Stimulated activated naive B cell treated with anti-CD40 and anti-IgM and Interleukin-4, amounts not matched to agents 10 μg/mL and 1 μg/mL and 100 μg/mL, for 72 hours (primary cell): ENCODE measurements at places on chromosomes 7 and 10.

GRCh38 chr7:142796001-142796500 lies 25.3 kb downstream of the PRSS2 start:
- DNase-seq = no peak

- DNase-seq = no peak
Measured at GRCh38 chr10:62234077-62234605, 34.5 kb downstream of the RTKN2 start.

GRCh38 chr10:71697938-71698709 lies 21.5 kb downstream of the C10orf105 start:
- no peak for DNase-seq

DNA sequence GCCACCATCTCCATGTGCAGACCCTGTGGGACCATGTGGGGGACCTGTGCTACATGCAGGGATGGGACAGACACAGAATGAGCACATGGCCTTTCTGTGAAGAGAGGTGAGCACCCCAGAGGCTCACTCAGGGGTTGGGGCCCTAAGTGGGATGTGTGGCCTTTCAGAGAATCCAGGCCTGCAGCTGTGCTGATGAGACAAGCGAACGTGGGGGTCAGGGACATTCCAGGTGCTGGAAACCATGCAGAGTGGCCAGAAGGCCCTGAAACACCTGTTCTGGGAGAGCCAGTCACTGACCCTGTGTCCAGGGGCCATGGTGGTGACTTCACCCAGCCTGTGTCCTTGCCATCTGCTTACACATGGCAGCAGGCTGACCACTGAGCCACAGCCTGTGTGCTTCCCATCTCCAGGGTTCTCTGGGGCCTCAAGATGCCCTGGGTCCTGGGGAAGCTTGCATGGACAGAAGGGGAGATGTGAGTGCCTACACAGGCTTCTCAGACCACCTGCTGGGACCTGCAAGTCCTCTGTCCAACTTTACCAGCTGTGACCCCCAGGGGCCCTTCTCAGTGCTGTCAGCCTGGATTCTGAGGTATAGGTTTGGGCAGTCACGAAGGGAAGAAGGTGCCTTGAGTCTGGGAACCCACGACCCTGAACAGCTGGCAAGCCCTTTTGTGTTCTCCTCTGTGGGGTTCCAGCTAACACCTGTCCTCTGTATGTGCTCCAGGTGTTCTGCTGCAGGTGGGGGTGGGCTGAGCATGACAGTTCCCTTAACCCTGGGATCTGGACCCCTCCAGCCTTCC lies 17.6 kb downstream of the RAMP3 start:
- no peak for DNase-seq

DNA sequence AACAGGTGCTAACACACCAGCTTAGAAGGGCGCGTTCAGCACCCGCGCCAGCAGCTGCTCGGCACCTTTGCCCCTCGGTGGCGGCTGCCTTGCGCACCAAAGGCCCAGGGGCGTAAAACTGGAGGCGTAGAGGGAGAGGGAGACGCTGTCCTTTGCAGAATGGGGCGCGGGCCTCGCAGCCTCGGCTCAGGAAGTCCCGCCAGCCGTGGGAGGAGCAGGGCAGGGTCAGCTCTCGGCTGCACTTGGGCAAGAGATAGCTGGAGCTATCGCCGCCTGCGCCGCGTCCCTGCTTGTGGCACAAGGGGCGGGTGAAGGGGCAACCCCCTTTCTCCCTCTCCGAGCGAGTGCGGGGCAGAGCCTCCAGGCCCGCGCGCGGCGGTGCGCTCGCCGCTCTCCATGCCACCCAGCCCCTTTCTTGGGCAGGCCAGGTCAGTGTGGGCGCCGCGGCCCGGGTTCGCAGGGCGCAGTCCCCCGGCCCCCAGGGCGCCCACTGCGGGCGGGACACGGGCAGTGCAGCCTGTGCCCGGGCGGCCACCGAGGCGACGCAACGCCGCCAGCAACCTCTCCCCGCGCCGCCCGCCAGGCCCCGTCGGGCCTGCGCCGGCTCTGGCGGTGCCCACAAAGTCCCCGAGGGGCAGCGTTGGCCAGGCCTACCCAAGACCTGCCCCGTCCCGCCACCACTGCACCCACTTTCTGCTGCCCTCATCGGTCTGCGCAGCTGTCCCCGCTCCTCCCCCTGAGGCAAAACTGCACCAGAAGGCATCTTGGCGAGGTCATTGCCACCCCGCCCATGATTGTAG lies 4.1 kb downstream of the NEUROD6 start:
- no peak for DNase-seq

GRCh38 chr7:142091961-142092360 lies 19.6 kb upstream of the MGAM2 start:
- no peak for DNase-seq

DNA sequence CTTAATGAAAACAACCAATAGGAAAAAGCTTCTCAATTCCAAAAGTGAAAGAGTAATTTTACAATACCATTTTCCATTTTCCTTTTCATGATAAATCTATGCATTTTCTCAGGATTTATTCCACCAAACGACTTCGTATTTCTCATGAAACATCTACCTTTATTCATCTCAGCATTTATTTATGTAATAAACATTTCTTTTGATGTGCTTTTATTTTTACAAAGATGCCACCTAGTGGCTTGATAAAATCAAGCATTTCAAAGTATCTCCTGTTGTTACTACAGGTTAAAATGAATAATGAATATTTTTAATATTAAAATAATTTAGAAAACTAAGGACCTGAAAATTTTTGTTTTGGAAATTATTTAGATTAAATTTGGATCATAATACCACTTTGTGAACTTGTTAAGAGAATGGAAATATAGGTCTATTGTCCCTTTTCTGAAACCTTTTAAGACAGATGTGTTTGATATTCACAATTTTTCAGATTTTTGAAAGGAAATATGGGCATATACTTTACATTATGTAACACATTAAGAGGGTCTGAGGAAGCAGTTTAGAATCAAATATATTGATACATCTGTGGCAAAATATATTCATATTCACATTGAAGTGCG lies 2.7 kb upstream of the IQUB start:
- DNase-seq = no peak

DNA sequence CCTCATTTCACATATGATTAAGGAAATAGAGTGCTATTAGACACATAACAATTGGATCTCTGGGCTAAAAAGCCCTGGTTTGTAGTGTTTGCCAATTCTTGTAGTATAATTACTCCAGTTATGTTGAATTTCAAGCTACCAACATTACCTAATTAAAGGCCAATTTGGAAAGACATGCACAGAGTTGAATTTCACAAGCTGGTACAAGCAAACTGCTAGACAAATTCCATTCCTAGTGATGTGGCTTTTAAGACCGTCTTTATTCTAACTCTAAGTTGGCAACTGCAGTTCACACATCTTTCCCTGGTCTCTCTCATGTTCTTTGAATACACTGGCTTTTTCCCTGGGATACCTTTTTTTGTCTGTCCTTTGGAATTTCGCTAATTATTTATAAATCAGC lies 384.1 kb upstream of the CNTNAP2 start:
- no peak for DNase-seq

DNA sequence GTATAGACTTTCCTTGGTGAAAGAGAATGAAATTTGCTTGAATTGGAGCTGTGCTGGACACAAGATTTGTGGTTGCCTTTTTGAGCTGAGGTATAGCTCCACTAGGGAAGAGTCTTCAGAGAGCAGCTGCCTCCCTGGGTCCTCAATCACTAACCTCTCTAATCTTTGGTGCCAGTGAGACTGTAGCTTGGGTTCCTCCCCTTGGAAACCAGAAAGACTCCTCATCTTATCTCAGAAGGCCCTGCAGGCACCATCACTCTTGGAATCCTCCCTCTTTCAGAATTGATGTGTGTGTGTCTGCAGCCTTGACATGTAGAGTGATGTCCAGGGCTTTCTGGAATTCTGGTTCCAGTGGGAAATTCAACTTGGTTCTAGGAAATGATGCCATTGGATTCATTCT lies 426.5 kb downstream of the RPS24 start:
- no peak for DNase-seq

DNA sequence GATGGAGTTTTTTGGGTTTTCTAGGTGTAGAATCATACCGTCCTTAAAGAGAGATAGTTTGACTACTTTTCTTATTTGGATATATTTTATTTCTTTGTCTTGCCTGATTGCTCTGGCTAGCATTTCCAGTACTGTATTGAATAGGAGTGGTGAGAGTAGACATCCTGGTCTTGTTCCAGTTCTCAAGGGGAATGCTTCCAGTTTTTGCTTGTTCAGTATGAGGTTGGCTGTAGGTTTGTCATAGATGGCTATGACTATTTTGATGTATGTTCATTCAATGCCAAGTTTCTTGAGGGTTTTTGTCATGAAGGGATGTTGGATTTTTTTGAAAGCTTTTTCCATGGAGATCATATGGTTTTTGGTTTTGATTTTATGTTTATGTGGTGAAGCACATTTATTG lies 676.9 kb downstream of the SUGCT start:
- no peak for DNase-seq

GRCh38 chr10:120949609-120950031 lies 98.5 kb downstream of the WDR11 start:
- DNase-seq = no peak

- no peak for DNase-seq
Measured at GRCh38 chr10:90872648-90873020, 860 bp downstream of the RPP30 start.

DNA sequence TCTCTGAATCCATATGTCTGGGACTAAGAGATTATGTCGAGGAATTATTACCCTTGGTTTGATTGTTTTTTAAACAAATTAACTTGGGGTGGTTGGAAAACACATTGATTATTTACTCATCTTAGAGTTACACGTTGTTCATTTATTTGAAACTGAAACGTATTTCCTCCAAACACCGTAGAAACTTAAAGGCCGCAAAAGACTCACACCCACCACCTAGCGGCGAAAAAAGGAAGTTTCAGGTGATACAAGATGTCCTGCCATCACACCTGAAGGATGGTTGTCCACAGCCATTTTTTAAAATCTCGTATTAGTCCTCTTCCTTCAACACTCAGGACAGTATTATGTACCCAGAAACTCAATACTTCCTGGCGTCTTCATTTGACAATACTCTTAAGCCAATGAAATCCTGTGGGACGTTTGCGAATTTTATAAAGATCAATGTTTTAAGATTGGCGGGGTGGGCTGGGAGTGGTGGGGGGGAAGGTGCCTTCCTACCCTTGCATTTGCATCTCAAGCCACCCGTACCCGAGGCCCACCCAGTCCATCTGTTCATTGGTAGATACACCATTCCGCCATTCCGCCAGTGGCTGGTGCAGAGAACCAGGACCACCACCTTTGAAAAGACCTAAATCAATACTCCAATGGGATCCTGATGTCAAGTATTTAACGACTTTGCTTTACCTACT lies 1.4 kb upstream of the LCOR start:
- DNase-seq = peak; percentile 75

GRCh38 chr10:86699541-86699940 lies 31.2 kb downstream of the LDB3 start:
- DNase-seq = no peak

GRCh38 chr10:48603421-48604038 lies 1.3 kb downstream of the ARHGAP22 start:
- no peak for DNase-seq

- no peak for DNase-seq
Measured at GRCh38 chr10:21488246-21488956, 37.1 kb downstream of the SKIDA1 start.

DNA sequence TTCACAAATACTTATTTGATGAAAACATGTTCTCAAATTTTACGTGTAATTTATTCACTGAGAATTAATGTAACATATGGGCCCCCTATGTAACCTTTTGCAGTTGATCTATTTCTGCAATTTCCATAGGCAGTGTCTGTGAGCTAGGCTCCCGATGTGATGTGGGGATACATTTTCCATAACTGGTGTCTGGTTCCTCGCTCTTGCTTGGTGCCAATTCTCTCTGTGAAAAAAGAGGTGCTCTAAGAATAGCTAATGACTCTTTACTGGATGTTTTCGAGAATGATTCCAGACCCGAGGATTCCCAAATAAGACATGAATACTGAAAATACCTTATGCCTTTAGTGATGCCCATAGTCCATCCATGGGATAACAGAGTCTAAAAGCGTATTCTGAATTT lies 286.7 kb upstream of the FZD8 start:
- DNase-seq = no peak

DNA sequence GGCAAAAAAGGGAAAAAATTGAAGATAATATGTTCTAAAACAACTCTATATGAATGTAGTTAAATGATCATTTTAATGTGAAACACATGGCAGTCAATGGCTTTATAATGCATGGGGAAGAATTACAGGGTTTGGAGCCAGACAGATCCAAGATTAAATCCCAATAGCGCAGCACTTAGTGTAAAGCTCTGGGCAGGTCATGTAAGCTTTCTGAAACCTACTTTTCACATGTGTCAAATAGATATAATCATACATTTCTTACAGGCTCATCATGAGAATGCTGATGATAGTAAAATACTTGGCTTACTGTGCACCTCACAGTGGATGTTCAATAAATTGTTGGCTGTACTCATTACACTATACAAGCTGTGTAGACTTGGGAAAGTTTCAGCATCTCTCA lies 48.0 kb upstream of the ZNF365 start:
- no peak for DNase-seq

- DNase-seq = no peak
Measured at GRCh38 chr7:80294346-80294745, 159.7 kb downstream of the GNAI1 start.

- no peak for DNase-seq
Measured at GRCh38 chr7:48025624-48026023, 3.3 kb downstream of the SUN3 start.

DNA sequence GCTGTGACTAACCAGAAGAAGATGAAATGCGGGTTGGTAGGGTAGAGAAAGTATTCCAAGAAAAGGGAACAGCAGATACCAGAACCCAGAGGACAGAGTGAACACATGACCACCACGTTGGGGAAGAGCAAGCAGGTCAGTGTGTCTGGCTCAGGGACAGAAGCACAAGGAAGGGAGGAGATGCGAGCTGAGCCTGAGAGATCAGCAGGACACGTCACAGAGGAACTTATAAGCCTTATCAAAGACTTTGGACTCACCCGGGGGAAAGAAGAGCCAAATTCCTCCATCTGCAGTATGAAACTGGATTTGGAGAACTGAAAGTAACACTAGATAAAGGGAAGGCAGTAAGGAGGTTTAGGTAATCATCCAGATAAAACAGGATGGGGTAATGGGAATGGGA lies 232.1 kb upstream of the NPVF start:
- DNase-seq = no peak

DNA sequence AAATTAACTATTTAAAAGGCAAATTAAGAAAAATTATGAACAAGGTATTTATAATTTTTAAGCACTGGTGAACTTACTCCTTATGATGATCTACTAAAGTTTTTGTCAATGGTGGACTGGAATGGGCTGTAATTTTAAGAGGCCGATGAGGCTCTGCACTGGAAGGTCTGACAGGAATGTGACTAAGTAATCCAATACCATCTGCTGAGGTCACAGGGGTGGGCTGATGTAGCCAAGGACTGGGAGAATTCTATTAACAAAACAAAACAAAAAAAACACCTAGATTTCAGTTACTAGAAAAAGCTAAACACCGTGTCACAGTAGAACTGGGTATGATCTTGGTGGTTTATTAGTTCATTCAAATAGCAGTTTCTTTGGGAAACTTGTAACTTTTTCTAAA lies 75.9 kb downstream of the NRBF2 start:
- no peak for DNase-seq
